ENCODE measurements at places on chromosomes 3 and 15. TPM values are rescaled to one million over a fixed set of nuclear protein-coding genes. Genes with fewer than 3 reads are reported as not detected.

The PHLDB2 gene
- 6.0 TPM for total RNA-seq

The C3orf80 gene
- not detected for total RNA-seq

GRCh38 chr3:147987549-147987948, 578.4 kb downstream of the ZIC1 start:
- no peak overlapping the region for H3K27ac ChIP-seq
- DNase-seq: no peak
- no peaks in the 10 kb centered on the region for H3K27me3 ChIP-seq

- H3K27me3 ChIP-seq: no peaks in the 10 kb centered on the region
- no peaks in the 10 kb centered on the region for H3K4me1 ChIP-seq
- no peak for DNase-seq
- no peak overlapping the region for H3K4me3 ChIP-seq
- H3K36me3 ChIP-seq: no peaks in the 10 kb centered on the region
Observed at GRCh38 chr3:182052332-182052731, 340.6 kb downstream of the SOX2 start.

The ARID3B gene
- total RNA-seq: 25.0 TPM

- no peaks in the 10 kb centered on the region for H3K27me3 ChIP-seq
- no peaks in the 10 kb centered on the region for H3K4me1 ChIP-seq
- no peak overlapping the region for H3K4me3 ChIP-seq
- H3K36me3 ChIP-seq: no peaks in the 10 kb centered on the region
- DNase-seq: no peak
Observed at GRCh38 chr3:41679374-41679773, 282.5 kb downstream of the ULK4 start.

GRCh38 chr3:86982883-86983282, 8.1 kb downstream of the VGLL3 start:
- H3K27ac ChIP-seq: no peak overlapping the region
- no peaks in the 10 kb centered on the region for H3K36me3 ChIP-seq
- no peak overlapping the region for H3K4me3 ChIP-seq

GRCh38 chr3:115806501-115806900, 183.2 kb downstream of the GAP43 start:
- H3K36me3 ChIP-seq: no peaks in the 10 kb centered on the region
- no peaks in the 10 kb centered on the region for H3K4me1 ChIP-seq
- no peak for DNase-seq
- peaks cover 11% of the 10 kb centered on the region for H3K27me3 ChIP-seq

DNA sequence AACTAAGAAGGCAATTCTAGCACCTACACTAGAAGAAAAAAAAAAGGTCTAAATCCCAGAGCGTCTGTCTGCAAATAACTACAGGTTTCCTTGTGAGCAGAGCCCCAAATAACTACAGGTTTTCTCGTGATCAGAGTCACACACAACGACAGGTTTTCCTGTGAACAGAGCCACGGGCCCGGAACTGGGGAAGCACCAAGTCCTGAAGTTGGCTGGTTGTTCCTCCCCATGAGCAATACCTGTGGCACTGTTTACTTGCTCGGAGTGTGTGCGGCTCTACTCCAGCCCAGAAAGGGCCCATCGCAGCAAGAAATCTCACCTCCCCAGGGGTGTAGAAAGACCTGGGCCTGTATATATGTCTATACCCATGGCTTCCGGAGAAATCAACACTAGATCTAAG, 644 bp upstream of the MASP1 start:
- no peak overlapping the region for H3K4me3 ChIP-seq
- no peaks in the 10 kb centered on the region for H3K4me1 ChIP-seq
- H3K36me3 ChIP-seq: no peaks in the 10 kb centered on the region
- H3K27me3 ChIP-seq: no peaks in the 10 kb centered on the region
- DNase-seq: no peak
- H3K27ac ChIP-seq: no peak overlapping the region

The CCDC71 gene
- total RNA-seq: 14.7 TPM

DNA sequence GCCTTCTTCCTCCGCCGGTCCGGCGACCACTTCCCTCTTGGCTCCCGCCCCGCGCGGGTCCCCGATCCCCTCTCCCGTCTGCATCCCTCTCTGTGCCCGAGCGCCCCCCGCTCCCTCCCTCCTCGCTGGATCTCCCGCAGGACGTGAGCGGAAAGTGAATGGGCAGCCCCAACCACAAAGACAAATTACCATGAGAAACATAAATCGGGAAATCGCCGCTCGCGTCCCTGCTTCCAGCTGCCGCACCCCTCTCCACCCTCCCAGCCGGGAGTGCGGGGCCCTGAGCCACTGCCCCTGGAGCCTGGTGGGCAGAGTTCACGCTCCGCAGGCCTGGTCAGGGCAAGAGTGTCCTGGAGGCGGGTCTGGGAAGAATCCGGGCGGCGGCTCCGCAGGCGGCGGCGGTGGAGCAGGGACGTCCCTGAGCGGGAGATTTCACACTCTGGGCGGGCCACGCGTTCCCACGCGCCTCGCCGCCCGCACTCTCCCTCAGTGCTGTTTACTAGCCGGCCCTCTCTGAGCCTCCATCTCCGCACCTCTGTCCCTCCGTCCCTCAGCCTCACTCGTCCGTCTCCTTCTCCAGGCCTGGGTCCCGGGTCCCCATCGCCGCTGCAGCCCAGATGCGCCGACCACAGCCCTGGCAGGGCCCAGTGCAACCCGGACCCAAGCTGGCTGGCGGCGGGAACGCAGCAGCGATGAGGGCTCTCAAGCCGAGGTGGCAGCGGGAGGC, 835 bp downstream of the SEMA5B start:
- peaks cover 83% of the 10 kb centered on the region for H3K27me3 ChIP-seq
- no peak overlapping the region for H3K27ac ChIP-seq
- H3K36me3 ChIP-seq: no peaks in the 10 kb centered on the region

The GP5 gene
- total RNA-seq: 3.3 TPM

The ELL3 gene
- 2.3 TPM for total RNA-seq

- no peak overlapping the region for H3K4me3 ChIP-seq
- H3K27me3 ChIP-seq: no peaks in the 10 kb centered on the region
- no peak overlapping the region for H3K27ac ChIP-seq
- DNase-seq: no peak
Observed at GRCh38 chr3:141965471-141965870, 89.0 kb downstream of the ATP1B3 start.

The CD200R1 gene
- total RNA-seq: 4.0 TPM

DNA sequence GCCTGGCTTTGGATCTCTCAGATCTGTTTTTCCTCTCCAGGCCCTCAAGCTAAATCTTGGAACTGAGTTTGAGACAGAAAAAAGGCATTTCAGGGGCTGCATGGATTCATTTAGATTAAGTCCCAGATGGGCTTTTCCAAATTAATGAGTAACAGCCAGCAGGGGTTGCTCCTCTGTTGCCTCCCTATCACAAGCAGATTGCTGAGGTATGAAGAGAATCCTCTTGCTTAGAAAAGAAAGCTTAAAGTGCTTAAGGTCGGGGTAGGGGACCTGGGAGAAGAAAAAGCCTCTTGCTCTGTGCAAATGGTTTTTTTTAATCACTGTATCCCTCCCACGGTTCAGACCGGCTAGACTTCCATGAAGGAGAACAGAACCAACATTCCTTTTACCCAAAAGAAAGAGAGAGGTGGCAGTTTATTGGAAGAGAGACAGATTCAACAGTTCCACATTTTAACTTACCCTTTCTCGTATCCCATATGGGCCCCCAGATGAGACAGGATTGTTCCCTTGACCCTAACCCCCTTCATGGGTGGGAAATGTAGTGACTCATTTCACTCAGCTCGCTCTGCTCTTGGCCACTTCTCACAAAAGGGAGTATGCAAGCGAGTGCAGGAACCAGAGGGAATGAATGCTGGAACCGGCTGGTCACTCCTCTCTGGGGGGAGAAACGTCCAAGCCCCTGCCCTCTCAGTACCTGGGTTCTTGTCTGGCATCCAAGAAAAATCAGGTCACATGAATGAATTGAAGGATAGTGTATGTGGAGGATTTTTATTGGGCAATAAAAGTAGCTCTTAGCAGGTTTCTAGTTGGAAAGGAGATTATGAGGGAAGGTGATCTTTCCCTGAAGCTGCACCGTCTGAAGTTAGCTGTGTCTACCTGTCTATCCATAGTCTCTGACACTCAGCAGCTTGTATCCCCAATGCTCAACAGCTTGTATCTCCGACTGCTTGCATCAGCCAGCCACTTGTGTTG, 745.2 kb downstream of the SI start:
- DNase-seq: no peak
- no peaks in the 10 kb centered on the region for H3K36me3 ChIP-seq
- H3K4me1 ChIP-seq: no peaks in the 10 kb centered on the region
- no peak overlapping the region for H3K27ac ChIP-seq
- no peak overlapping the region for H3K4me3 ChIP-seq
- no peaks in the 10 kb centered on the region for H3K27me3 ChIP-seq

All from CD4-positive, alpha-beta T cell (primary cell).